ENCODE measurements at places on chromosomes 2 and 18.

DNA sequence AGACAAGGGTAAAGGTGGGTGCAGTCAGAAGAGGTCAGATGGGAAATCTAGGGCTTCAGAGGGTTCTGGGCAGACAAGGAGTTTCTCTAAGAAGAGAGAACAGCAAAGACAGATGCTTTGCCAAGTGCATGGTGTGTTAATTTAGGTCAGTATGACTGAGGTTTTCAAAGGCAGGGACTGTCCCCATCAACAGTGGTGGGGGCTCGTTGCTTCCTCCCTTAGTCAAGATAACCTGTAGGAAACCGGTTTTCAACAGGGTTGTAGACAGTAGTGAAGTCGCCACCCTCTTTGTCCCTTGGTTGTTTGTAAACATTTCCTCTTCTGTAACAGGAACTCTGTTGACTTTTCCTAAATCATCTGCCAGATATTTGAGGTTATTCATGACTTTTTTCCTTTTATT lies 11.6 kb downstream of the RAB12 start:
- DNase-seq: no peak

- DNase-seq: no peak
These were observed 217.3 kb downstream of the SEPTIN10 start for GRCh38 chr2:109396202-109397180.

DNA sequence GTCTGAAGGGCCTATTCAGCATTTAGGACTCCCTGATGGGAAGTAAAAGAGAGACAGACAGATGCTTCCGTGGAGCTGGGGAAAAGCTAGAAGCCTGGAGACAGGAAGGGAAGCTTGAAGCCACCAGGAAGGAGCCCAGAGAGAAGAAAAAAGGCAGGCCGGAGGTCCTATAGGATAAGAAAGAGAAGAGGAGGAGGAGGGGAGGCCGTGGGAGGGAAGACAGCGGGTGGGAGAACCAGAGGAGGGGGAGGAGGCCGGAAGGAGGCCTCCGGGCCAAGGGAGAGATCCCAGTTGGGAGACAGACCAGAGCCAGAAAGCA lies 107.1 kb upstream of the PKDCC start:
- DNase-seq: no peak

- no peak for DNase-seq
These were observed 17.2 kb downstream of the THOC1 start for GRCh38 chr18:250685-251084.

DNA sequence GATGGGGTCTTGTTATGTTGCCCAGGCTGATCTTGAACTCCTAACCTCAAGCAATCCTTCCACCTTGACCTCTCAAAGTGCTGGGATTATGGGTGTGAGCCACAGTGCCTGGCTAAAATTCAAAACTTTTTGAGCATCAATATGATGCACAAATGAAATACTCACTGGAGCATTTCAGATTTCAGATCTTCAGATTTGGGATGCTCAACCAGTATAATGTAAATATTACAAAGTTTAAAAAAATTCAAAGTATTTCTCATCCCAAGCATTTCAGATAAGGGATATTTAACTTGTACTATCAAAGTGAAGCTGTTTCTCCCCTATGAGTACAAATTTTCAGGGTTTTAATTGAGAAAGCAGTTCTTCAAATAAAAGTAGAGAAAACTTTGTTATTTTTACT lies 164.1 kb upstream of the CCDC68 start:
- no peak for DNase-seq

DNA sequence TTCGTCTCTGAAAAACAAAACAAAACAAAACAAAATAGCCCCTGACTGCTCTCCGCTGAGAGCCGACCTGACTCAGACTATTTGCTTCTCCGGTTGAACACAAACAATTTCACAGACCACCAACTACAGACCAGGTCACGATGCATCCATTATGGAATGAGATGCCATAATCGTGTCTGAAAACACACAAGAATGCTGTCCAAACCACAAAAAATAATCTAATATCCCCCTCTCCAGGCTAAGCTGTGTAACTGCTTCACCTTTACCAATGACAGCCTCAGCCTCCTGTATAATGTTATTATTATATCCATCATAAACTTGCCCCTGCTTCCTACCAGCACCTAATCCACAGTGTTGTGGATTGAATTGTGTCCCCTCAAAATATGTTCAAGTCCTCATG lies 114.7 kb downstream of the DNAH6 start:
- no peak for DNase-seq

GRCh38 chr2:216447293-216447692 lies 35.0 kb downstream of the SMARCAL1 start:
- DNase-seq: no peak

GRCh38 chr2:55729136-55729685 lies 35.6 kb upstream of the PNPT1 start:
- DNase-seq: no peak

DNA sequence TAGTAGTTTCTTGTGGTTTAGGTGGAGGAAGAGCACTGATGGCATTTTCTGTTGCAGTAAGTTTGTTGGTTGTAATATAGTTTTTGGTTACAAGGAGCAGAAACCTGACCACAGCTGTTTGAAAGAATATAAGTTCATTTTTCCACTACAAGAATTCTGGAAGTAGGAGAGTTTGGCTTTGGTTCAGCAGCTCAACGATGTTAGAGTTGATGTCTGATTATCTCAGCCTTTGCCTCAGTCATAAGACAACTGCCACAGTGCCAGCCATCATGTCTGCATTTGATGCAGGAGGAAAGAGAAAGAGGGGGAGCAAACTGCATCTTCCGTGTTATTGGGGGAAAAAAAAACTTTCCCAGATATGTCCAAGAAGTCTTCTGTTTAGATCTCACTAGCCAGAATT lies 119.1 kb downstream of the LYPD1 start:
- DNase-seq: no peak

DNA sequence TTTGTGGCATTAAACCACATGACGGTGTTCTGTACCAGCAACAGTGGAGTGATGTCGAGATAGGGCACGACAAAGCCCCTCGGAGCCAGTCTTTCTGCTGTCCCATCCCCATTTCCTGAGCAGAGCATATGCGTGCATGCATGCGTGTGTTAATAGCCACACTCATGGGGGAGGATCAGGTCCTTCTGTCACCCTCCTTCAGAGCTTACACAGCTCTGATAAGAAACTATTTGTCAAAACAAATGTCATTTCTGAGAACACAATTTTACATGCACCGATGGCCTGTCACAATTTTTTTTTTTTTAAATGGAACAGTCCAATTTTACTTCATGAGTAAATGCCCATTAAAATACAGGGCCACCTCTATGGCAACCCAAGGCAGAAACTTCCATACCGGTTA lies 95.9 kb upstream of the ZBTB14 start:
- DNase-seq: no peak

- no peak for DNase-seq
These were observed 11.2 kb upstream of the EFR3B start for GRCh38 chr2:25030702-25031101.

GRCh38 chr2:221551864-221552263 lies 20.2 kb downstream of the EPHA4 start:
- no peak for DNase-seq

DNA sequence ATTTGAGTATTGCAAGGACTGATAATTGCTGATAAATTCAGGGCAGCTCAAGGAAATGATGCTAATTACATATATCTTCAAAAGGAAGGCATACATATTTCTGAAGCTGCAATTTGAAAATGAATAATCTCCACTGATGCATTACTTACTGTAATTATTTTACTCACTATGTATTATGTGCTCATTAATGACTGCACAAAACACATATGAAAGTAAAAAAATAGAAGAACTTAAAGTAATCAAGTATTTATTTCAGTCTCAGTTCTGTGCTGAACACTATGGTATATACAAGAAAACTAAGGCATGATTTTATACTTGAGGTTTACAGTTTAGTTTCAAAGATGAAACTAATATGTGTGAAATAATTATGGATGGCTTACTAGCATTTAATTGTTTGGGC lies 9.3 kb downstream of the ACTR3 start:
- no peak for DNase-seq

GRCh38 chr18:58605027-58606020 lies 23.6 kb downstream of the ALPK2 start:
- no peak for DNase-seq

- no peak for DNase-seq
These were observed 20.2 kb upstream of the DLX1 start for GRCh38 chr2:172065111-172065510.

DNA sequence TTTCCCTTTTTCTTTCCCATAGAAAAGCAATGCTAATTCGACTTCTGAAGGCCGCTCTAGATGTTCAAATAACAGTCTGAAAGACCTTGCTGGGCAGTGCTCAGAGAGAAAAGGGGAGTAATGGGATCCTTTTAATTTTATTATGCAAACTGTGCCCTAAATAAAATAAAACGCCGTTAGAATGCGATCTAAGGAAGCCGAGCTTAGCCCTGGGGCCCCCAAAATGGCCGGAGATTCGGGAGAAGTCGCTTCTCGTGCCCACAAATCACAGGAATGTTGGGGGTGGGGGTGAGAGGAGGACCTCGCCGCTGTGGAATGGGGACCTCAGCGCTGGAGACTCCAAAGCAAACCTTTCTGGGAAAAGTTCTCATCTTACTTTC lies 8.4 kb upstream of the POU3F3 start:
- DNase-seq: no peak

Data from effector CD8-positive, alpha-beta T cell (primary cell).